ENCODE measurements at places on chromosomes 3 and 15. TPM values are rescaled to one million over a fixed set of nuclear protein-coding genes. Genes with fewer than 3 reads are reported as not detected.

DNA sequence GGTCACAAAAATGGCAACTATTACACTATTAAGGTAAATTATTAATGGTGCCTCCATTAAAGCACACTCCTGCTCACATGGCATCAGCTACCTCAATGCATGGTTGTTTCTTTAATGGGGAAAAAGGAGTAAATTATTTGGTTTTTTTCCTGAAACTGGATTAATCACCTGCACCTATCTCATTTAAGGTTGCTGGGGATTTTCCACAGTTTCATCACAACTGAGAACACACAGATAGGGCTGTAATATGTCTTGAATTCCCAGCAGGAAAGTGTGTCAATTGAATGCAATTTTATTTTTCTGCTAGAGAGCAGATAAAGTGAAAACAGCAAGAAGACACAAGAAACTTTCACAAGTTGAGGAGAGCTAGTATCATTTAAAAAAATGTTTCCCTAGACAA, 36.4 kb downstream of the RFTN1 start:
- DNase-seq = no peak

DNA sequence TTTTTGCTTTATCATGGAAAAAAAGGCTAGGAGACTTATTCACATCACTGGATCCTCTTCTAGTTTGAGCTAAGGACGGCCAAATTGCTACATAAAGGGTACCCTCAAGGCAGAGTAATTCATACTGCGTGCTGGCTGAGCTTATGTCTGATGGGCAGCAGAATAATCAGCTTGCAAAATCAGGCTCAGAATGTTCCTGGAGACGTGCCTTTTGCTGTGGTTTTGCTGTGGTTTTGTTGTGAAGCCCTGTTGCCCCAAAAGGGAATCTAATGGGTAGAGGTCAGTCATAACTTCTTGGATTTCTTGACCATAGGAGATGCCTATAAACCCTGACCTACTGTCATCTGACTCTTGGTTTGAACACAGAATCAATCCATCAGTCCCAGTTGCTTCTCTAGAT, 189.9 kb downstream of the SOX2 start:
- no peak for DNase-seq

GRCh38 chr3:24740326-24740725, 245.7 kb upstream of the THRB start:
- DNase-seq = no peak

ATP2B2 gene
- not detected for total RNA-seq

NCBP2 gene
- 29.4 TPM for total RNA-seq

GRCh38 chr3:158847452-158847821, 45.6 kb downstream of the MFSD1 start:
- no peak for DNase-seq

DNA sequence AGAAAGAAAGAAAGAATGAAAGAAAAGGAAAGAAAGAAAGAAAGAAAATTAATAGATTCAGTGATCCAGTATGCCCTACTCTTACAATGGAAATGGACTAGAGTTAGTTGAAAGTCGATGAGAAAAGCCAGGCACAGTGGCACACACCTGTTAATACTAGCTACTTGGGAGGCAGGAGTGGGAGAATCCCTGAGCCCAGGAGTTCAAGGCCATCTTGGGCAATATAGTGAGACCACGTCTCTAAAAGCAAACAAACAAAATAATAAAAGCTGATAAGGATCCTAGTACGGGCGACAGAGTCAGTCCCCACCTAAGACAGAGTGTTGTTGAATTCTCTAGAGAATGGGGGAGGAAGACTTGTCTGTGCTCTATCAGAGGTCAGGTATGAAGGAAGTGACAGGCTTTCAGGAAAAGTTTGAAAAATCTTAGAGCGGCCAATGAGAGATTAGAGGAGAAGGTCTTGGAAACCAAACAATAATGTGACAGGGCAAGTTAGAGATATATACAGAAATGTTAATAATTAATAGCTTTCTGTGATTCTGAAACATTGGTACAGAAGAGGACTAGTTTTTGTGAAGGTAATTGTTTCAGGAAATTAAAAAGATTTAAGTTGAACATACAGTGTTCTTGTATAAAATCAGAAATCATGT, 117.9 kb upstream of the PTX3 start:
- DNase-seq = no peak

ZNF445 gene
- 12.8 TPM for total RNA-seq

DNA sequence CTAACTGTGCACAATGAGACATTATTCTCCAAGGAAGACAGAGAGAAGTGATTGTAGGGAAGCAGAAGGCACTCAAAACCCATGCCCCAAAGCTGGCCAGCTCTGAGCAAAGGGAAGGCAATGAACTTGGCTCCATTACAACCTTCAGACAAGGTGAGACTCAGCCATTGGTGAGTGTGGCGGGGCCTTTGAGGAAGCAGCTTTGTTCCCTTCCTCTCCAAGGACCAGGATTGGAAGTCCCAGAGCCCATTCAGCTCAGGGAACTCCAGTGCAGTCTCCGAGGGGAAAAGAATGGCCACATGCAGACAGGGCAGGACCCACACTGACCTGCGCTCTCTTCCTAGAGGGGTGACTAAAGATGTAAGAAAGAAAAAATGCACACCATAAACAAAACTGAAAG, 23.1 kb downstream of the HEG1 start:
- no peak for DNase-seq

RMDN3 gene
- 17.3 TPM for total RNA-seq

LINGO1 gene
- 0.81 TPM for total RNA-seq

GRCh38 chr3:73380735-73381532, 243.8 kb downstream of the PDZRN3 start:
- no peak for DNase-seq

- DNase-seq = no peak
These were observed 279.3 kb downstream of the KCNH8 start for GRCh38 chr3:19427422-19428149.

DNA sequence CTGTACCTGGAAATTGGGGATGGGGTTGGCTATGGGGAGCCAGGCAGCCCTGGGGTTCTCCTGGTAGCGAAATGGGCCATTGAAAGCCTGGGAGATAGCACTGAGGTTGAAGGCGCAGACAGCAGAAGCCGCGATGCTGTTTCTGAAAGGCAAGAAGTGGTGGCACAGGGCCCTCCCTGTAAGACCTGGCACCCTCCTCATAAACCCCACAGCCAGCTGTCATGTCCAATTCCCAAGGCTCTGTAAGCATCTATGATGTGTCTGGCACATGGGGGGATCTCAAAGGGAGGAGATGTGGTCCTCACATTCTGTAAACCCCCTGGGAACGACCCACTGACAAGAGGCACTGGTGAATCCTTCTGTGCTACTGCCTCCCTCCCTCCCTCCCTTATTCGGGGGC, 104.0 kb downstream of the SEMA5B start:
- DNase-seq = no peak

GRCh38 chr15:47998619-47999019, 122.2 kb upstream of the SLC24A5 start:
- no peak for DNase-seq

CCR5 gene
- 0.24 TPM for total RNA-seq

- no peak for DNase-seq
These were observed 140.6 kb downstream of the GBE1 start for GRCh38 chr3:81620849-81621248.

DNA sequence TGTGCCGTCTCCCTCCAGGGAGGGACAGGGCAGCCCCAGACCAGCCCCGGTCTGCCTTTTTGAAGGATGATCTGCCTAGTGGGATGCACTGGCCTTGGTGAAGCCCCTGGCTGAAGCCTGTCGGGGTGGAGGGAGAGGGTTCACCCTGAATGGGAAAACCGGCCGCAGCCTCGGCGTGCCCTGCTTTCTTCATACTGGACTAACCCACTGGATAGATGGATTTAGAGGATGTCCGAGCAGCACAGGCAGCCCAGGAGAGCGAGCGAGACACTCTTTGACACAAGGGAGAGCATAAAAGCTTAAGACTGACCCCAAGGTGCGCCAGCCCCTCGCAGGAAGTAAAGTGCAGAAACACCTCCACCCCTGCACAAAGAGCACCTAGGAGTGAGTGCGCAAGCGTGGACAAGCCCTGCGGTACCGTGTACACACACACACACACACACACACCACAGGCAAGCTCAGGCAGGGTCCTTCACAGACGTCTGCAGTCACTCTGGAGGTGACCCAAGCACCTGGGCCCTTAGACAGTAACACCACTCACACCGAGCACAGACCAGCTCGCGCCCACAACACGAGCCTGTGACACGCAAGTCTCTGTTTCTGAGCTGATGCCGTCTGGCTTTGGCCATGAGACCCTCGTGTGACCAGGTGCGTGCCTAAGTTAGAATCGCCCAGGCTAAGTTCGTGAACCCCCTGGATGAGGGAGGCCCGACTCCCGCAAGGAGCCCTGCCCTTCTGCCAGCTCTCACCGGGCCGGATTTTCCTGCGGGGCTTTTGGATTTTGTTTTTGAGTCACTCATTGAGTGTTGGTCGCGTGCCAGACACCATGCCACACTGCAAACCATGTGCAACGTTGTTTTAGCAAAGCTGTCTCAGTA, 11.3 kb downstream of the SEMA4B start:
- DNase-seq = no peak

- no peak for DNase-seq
These were observed 2.8 kb downstream of the TOP2B start for GRCh38 chr3:25661694-25662437.

GRCh38 chr3:153614563-153614962, 452.5 kb downstream of the RAP2B start:
- DNase-seq = no peak

CHST13 gene
- 0.11 TPM for total RNA-seq

DNA sequence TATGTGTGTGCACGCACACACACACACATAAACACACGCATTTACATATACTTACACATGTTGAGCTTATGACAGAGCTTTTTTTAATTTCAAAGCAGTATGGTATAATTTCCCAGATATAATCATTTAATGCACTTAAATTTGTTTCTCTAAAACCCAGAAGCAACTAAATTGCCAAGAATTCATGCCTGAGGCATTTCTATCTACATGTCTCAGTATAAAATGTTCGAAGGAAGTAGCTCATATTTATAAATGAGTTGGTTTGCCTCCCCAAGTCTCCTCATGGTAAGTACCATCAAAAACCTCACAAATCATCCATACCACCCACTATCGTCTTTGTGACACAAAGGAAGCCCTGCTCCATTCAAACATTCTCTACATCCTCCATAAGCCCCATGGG, 130.6 kb downstream of the RPL22L1 start:
- DNase-seq = no peak

ZDHHC23 gene
- total RNA-seq = 3.0 TPM

- no peak for DNase-seq
These were observed 12.7 kb downstream of the TMEM108 start for GRCh38 chr3:133050891-133051290.

DNA sequence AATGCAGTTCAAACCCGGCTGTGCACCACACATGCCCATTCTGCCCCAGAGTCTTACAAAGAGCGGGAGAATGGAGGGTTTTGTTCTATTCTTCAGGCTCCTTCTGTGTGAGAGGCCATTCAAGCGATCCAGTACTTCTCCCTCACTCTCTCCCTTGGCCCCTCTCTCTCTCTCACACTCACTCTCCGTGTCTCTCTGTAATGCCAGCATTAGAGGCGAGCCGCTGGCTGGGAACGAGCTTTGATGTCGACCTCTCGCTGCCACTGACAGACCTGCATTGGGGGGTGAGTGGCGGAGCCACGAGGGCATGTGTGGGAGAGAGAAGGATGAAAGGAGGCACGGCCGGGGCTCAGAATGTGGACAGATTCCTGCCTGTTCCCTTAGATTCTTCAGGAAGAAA, 231.7 kb upstream of the ARRDC4 start:
- DNase-seq = peak; percentile 41

DNA sequence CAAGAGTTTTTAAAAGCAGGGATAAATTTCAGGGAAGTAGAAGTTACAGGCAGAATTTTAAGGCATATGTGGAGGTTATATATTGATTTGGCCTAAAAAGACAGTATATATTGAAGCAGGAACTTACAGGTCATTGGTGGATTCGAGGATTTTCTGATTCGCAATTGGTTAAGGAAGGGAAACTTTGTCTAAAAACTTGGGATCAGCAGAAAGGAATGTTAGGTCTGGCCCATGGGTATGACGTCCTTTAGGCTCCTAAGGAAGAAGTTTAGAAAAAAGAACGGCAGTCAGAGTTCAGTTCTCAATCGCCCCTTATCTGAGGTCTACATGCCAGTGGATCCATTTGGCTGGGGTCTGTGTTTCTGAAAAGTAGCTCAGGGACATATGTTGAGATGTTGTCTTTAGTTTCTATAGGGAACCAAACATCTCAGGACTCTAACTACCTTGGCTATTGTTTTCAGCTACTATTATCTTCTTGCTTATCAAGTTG, 33.2 kb upstream of the ACP3 start:
- no peak for DNase-seq

DNA sequence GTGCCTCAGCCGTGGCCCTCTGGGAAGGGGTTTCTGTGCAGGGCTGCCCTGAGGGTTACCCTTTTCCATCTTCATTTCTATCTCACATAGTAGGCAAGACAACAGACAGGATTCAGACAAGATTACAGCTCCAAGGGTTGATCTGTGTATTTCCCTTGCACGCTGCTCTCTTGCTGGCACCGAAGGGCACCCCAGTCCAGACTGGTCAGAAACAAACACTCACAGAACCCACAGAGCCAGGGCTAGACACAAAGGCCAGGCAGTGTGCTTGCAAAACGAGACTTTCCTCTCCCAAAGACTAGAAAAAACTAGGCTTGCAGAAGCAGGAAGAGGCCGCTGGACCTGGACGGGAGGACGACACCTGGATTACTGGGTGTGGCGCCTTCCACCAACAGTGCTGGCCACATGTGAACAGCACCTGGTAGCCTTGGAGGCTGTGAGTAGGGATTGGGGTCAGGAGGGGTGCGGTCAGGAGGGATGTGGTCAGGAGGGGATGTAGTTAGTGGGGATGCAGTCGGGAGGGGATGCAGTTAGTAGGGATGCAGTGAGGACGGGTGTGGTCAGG, 96.8 kb downstream of the BDH1 start:
- DNase-seq = no peak

DNA sequence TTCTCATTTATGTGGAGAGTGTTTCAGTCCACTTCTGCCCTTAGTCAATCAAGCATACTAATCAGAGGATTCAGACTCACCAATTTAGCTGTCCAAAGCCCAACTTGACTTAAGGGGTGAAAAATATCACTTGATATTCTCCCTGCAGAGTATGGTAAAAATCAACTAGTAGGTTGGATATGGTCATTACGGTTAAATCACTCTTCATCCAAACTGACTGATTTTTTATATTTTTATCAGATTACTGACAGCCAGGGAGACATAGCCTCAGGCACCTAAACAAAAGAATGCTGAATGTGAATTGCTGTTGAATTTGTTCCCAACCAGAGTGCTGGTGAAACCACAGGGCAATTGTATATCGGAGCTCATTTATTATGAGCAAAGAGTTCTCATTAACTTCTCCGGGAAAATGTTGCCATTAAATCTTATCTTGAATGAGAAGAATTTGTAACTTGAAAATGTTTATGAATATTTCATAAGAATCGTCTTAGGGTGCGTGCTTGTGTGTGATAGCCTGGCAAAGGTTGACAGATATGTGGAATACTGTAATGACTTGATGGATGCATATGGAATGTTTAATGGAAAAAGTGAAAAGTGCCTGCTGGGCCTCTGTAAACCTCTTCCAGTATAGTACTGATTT, 411.2 kb downstream of the NAALADL2 start:
- DNase-seq = no peak

DNA sequence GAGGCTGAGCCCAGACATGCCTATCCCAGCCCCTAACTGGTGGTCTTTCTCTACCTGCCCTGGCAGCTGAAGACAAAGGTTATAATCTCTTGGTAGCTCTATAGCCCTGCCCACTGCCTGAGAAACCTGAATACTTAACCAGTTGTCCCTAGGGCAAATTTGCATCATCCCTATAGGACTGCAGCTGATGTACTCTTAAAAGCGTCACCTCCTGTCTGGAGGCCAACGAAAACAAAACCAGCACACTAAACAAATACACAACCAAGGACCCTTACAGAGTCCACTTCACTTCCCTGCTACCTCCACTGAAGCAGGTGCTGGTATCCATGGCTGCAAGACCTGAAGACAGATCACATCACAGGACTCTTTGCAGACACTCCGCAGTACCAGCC, 98.0 kb downstream of the KCNAB1 start:
- DNase-seq = no peak
